ENCODE measurements at places on chromosomes 5 and 9.
A peak's percentile ranks its signal among the peaks of the same experiment; 100 is the strongest.

DNA sequence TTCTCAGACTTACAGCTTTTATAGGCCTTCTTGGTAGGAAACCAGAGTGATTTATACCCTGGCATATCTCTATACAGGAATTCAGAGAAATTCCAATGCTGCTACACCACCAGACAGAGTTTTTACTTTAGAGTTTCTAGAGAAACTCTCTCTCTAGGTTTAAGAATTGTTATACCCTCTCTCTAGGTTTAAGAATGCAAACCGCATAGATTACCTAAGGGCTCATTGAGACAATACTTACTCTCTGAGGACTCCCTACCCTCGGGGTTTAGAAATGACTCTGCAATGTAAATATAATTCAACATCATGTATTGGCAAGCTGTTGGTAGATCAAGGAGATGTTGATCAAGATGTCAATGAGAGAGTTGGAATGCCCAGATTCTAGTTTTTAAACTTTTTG, 15.3 kb upstream of the ELAVL2 start:
- no peak for DNase-seq

- DNase-seq, result no peak
These were observed 282.2 kb downstream of the SEMA5A start for GRCh38 chr5:9263656-9264055.

DNA sequence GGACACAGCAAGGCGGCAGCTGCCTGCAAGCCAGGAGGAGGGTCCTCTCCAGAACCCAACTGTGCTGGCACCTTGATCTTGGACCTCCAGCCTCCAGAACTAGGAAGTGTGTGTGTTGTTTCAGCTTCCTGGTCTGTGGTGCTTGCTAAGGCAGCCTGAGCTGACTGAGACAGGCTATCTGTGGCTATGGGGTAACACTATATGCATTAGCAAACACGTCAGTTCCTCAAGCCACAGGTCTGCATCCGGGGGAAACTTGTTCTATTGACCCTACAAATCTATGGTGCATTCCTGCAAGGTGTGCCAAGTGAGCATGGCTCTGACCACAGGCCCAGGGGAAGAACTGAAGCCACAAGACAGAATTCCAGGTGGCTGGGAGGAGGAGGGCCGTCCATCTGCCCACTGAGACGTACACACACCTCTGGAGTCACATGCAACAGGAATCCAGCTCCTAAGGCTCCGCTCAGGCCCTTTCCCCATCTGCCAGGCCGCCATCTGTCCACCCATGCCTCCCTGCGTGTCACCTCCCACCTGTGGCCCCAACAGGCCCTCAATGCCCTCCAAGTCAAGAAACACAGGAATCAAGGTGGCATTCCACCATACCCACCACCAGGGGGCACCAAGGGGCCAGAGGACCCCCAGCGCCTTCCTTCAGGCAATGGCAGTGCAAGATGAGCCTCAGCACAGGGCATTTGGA, 174.9 kb downstream of the ROR2 start:
- DNase-seq, result peak; percentile 69

DNA sequence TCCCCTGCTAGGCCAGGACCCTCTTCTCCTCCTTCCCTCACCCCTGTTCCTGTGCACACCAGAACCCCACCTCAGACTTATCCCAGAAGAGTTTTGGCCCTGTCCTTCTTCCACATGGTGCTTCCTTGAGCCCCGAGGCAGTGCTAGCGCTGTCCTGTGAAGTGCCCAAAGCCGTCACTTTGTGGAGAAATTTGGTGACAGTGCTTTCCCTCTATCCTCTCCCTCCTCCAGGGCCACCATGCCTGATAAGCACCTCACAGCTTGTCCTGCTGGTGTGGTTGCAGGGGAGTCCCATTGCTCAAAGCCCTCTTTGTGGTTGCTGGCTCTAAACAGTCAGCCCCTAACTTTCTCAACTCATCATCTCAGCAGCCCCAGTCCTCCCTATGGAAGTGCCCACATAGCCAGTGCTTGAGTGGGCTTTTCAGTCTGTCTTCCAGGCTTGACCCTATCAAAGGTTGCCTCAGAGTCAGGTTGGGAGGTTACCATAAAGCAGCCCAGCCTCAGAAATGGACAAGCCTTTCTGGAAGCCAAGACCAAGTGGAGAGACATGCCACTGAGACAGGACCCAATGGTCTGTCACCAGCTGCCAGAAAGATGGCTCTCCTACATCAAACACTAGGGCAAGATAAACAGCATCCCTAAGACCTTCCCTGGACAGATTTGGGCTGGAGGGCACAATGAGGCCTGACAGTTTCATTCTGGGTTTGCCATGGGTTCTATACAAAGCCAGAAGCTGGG, 18.0 kb downstream of the IGIP start:
- DNase-seq, result no peak

DNA sequence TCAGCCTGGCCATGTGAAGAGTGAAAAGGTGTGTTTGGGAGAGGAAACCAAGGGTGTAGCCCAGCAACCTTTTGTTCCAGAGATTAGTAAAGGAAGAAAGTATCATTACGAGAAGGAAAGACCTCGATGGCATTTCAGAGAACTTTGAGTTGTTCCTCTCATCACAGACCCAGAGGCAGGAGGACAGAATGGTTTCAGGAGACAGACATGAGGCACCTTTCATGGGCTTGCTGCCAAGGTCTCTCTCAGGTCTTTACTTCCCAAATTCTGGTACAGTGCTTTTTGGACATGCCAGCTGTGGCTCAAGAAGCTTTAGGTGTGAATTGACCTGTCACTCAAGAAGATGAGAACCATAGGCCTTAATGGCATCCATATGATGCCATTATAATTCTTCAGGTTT, 2.8 kb upstream of the MCC start:
- no peak for DNase-seq

GRCh38 chr5:179766021-179766725, 27.6 kb upstream of the LTC4S start:
- DNase-seq, result no peak

- no peak for DNase-seq
These were observed 24.2 kb downstream of the PDGFRB start for GRCh38 chr5:150131461-150131860.

- DNase-seq, result no peak
These were observed 94.1 kb downstream of the CDC42SE2 start for GRCh38 chr5:131357739-131358561.

DNA sequence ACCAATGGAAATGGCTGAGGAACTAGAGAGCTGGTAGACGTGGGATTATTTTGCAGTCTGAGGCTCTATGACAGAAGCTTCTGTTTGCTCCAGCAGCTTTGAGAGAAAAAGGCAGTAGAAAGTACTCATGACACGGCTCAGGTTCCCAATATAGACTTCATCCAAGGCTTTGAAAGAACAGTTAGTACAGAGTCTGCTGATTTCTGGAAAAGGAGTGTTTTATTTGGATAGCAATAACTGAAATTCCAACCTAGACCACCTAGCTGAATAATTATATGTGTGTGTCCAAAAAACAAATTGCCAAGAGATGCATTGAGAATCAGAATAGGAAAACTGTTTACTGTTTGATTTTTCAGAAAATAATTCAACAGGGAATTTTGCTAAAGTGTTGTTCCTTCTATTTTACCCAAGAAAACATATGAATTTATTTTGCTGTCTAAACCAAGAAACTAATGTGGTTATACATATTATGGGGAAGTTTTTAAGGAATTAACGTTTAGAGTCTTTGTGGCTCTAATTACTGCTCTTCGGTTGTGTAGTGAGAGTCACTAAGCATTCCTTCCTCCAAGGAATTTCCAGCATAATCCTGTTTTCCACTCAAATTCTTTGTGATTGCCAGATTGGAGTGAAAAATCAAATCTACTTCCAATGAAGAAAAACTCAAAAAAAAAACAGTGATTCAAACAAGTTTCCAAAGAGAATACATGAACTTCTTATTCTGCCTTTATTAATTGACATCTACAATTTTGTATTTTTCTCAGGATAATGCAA, 18.1 kb upstream of the MTX3 start:
- DNase-seq, result no peak

DNA sequence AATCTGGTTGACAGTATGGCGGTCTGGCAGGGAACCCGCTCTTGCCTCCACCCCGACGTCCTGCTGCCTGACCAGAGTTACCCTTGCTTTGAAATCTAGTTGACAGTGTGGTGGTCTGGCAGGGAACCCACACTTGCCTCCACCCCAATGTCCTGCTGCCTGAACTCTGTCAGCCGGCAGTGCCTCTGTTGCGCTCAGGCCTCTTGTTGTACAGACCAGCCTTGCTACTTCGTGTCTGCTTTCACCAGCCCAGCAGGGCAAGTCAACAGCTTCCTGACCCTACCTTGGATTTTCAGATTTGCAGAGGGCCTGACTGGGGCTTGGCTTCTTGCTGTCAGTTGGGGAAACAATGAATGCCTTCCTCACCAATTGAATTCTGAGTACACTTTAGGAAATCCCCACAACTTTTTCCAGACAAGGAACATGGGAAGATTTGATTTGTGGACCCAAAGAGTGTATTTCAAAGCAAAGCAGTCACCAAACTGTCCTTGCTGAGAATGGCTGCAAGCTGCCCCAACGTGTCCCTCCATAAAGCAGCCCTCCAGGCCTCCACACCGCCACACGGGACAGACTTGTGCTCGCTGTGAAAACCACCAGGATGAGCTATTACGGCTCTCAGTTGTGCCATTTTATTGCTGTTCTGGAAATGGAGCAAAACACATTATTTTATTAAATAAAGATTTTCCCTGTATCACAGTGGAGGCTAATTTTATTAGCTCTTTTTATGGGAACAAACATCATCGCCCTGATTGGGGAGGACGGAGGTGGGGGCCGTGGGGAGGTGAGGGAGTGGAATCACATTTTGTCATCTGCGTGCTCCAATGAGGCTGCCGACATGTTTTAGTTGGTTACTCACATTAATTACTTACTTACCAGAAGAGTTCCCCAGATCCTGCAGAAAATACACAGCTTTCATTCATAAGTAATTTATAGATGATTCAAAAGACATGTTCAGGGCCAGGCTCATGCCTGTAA, 189.3 kb downstream of the AOPEP start:
- DNase-seq, result no peak

DNA sequence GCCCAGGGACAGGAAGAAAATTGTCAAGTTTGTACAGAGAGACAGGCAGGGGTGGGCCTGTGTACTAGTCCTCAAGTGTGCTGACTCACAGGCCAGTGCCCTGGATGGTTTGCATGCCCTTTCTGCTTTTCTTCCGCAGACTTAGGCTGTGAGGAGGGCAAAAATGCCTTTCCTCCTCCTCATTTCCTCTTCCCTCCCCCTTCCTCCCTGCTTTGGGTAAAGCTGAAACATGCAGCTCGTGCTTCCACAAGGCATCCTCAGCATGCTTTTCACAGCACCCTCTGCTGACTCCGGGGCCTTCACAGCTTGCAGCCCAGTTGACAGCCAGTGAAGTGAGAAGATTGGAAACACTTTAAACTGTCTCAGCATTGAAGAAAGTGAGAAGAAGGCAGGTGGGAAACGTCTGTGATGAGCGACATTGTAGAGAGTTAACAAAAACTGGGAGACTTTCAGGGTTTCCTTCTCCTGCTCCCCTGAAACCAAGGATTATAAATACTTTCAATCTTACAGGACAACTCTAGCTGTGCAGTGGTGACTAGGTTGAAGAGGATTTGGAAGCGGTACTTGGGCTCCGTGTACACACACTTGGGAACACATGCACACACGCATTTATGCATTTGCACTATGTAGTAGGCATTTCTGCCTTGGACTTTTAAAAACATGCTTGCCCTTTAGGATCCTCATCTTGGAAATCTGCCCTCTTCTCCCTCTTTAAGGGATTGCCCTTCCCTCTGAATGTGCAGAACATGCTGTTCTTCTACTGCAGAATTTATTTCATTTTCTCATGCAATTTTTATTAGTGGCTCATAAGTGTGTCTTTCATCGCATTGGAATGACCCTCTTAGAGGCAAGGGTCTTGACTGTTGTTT, 138.8 kb downstream of the GRIA1 start:
- peak; percentile 72 for DNase-seq

- no peak for DNase-seq
These were observed 65.9 kb downstream of the PRDM6 start for GRCh38 chr5:123154886-123155445.

DNA sequence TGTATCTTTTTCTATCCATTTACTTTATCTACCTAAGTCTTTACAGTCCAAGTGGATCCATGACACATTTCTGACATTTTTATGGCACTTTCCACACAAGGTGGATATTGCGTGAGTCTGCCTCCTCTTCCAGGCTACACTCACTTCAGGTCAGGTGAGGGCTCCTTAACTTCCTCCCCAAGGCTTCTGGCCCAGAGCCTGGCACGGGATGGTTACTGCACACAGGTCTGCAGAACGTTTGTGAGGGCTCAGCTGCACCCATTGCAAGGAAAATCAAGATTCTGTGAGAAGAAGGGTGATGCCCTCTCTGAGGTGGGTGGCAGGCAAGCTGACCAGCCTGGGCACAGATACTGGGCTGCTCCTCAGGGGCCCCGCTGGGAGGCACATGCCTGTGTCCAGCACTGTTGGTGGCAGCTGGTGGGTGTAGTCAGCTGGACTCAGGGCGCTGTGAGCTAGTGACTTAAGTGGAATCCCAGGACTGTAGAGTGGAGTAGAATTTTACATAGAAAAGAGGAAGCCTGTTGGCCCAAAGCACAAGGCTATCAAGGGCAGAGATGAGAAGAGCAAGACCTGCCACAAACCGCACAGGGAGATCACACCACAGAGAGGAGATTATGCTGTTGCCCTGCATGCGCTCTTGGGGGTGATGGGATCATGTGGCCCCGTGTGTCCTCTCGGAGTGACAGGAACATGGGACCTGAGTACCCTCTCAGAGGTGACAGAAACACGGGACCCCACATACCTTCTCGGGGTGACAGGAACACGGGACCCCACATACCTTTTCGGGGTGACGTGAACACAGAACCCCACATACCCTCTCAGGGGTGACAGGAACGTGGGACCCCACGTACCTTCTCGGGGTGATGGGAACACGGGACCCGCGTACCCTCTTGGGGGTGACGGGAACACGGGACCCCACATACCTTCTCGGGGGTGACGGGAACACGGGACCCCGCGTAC, 21.3 kb downstream of the AHRR start:
- DNase-seq, result no peak

DNA sequence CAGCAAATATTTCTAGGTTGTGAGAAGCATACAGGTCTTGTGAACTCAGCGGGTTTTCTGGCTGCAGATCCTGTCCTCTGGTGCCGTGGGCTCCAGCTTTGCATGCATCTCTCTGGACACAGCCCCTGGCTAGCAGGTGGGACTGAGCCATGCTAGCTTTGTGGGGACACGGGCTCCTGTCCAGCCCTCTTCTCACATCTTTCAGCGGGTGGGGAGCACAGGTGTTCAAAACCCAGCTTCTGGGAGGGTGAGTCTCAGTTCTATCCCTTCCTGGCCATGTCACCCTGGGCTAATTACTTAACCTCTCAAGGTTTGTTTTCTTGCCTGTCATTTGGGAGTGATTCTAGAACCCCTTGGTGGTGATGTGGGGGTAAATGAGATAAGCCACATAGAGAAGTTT, 162.3 kb downstream of the ICE1 start:
- no peak for DNase-seq

- DNase-seq, result peak; percentile 11
These were observed 2.6 kb upstream of the TXNDC8 start for GRCh38 chr9:110340306-110340705.

- no peak for DNase-seq
These were observed 119.6 kb upstream of the ITGA1 start for GRCh38 chr5:52668139-52668538.

- DNase-seq, result peak; percentile 50
These were observed 75.6 kb downstream of the ST8SIA4 start for GRCh38 chr5:100827481-100827889.

Data from OCI-LY7 (cell line).